ENCODE measurements at places on chromosomes 16 and 17.

- no peak for DNase-seq
Measured at GRCh38 chr17:81966343-81967243, 5.6 kb upstream of the NOTUM start.

GRCh38 chr17:2054512-2055291 lies at the start of gene HIC1:
Gene HIC1 (plus strand): TSS chr17:2055103. CDS start chr17:2056691, 1,588 bp downstream.
- peak; percentile 64 for DNase-seq

DNA sequence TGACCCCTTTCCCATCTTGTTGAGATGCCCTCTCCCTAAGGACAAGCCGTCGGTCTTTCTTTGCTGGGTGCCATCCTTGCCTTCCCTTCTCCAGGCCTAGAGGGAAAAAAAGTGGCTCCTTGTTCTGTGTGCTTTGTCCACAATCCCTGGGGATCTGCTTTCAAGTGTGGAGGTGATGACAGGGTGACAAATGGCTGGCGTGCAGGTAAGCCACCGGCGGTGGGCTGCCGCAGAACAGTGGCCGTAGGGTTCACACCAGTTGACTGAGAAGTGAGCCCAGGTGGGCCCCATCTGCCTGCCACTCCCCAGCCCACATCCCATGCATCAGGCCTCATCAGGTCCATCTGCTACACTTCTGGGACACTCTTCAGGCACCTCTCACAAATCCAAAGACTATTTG lies 11.4 kb upstream of the CALB2 start:
- no peak for DNase-seq

- peak; percentile 99 for DNase-seq
Measured at GRCh38 chr16:73172241-73172972, 124.5 kb upstream of the ZFHX3 start.

DNA sequence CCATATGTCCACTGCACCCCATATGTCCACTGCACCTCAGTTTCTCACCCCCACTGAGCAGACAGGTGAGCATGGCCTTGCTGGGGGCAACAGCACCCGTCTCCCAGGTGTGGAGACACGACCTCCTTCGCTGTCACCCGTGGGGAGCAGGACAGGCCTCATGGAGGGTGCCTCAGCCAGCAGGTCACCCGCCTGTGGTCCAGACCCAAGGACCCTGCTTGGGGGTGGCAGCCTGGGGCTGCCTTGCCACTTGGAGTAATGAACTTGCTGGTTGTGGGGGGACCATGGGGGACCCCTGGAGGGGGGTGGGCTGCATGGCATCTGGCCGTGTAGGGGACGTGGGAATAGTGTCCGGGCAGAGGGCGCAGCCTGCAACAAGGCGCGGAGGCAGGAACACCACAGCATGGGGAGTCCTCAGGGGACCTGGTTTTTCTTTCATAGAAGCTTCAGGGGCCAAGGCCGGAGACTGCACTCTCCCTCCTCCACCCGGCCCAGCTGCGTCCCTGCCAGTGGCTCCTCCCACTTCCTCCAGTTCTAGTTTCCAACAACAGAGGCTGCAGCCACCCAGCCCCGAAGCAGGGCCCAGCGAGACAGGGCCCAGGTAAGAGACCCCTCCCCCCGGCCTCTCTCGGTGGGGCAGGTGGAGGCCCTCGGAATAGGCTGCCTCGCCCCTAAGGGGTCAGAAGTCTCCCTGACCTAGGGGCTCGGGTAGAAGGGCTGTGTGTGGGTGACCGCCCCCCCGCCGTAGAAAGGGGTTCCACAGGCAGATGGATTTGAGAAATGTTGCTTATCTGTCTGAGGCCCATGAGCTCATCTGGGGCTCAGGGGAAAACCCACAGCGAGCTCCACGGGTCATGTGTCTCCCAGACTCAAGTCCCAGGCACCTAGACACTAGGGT lies at the start of gene NHLRC4:
NHLRC4 (plus strand) TSS at position 531 of the 898 bp plus-strand sequence. CDS start 1,043 bp downstream, outside the sequence.
- DNase-seq = peak; percentile 54

DNA sequence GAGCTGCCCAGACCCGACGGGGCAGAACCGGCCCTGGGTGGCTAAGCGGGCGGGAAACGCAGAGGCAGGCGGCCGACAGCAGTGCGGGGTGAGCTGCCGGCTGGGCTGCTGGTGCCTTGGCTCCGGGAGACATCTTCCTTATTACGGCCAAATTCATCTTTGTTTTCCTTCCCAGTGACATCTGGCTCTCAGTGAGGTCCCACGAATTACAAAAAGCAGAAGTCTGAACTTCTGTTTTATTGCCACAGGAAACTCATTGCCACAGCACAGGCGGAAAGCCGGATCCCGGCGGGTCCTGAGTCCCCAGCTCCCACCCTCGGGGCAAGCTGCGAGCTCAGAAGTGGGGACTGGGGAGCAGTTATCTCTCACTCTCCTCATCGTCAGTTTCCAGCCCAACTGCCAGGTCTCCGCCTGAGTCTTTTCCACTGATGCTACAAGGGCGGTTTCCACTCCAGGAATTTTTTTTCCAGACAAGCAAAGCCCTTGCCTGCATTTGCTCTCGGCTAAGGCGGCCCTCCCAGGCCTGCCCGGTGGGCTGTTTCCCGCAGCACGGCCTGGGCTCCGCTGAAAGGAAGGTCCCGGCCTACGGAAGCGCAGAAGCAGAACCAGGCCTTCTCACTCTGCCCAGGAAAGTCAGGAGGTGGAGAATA lies 40.3 kb downstream of the CBFA2T3 start:
- DNase-seq = no peak

GRCh38 chr17:32855620-32856019 lies 21.3 kb downstream of the MYO1D start:
- no peak for DNase-seq

DNA sequence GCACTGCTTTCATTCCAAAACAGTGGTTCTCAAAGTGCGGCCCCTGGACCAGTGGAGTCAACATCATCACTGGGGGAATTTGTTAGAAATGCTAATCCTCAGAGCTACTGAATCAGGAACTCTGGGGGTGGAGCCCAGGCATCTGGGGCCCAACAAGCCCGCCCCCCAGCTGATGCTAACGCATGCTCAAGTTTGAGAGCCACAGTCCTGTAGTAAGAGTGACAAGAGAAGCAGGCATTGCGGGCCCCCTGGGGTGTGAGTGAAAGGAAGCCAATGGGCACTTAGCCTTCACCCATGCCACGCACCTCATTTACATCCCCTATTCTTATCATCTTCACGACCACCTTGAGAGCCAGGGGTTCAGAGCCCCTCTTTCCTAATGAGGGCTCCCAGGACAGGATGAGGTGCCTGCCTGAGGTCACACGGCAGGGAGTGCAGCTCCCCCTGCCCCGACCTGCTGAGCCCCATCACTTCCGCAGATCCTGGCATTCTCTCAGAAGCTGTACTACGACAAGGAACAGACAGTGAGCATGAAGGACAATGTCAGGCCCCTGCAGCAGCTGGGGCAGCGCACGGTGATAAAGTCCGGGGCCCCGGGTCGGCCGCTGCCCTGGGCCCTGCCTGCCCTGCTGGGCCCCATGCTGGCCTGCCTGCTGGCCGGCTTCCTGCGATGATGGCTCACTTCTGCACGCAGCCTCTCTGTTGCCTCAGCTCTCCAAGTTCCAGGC lies 9.1 kb downstream of the CA4 start:
- DNase-seq = no peak

DNA sequence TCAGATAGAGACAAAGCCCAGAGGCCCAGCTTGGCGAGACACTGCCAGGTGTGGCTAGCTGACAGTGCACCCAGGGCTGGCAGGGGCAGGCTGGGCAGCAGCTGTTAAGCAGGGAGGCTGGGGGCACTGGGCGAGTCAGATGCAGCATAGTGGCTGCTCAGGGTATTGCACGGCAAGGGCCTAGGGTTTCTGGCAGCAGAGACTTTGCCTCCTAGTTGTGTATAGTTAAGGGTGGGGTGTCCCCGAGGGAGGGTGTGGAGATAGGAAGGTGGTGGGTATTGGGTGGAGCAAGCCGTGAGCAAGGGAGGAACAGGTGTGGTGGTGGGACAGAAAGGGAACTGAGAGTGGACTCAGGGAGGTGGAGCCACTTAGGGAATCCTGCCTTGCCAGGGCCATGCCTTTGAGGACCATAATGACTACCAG lies 66.0 kb downstream of the SMPD3 start:
- no peak for DNase-seq

- DNase-seq = peak; percentile 24
Measured at GRCh38 chr16:81556715-81557284, 112.2 kb downstream of the CMIP start.

GRCh38 chr17:10136258-10136981 lies 62.0 kb downstream of the GAS7 start:
- DNase-seq = no peak

DNA sequence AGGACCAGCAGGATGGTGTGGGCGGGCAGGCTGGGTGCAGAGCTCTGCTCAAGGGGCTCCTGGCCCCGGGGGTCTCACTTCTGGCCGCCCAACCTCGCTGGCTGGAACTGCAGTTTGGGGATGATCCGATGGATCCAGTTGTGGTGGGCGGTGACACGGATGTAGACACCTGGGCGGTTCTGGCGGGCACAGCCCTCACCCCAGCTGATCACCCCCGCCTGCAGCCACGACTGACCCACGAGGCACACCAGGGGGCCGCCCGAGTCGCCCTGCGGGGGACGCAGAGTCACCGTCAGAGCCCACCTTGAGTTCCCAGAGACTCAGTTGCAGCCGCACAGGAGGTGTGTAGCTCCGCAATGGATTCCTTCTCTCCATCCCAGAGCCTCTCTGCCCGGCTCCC lies 7.5 kb downstream of the PRSS27 start:
- no peak for DNase-seq

DNA sequence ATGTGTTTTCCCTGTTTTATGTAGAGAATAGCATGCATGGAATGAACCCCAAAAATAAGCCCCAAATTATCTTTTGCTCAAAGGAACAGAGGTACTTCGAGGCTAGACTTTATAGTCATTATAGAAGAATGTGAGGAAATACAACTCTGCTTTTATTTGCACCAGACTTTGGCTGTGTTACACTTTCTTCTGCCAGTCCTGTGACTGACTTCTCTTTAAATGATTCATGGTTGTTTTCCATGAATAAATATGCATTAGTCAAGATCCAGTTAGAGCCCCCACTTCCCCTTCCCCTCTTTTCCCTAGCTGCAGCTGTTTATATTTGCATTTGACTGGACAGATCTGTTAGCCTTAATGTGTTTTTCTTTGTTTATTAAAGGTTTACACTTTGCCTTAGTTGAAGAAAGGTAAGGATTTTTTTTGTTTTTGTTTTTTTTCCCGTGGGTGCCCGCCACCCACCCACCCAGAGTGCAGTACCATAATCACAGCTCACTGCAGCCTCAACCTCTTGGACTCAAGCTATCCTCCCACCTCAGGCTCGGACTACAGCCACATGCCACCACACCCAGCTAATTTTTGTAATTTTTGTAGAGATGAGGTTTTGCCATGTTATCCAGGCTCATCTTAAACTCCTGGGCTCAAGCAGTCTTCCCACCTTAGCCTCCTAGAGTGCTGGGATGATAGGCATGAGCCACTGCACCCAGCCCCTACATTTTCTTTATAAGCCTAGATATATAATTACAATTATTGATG lies 152.6 kb downstream of the CYB561 start:
- DNase-seq = peak; percentile 75

DNA sequence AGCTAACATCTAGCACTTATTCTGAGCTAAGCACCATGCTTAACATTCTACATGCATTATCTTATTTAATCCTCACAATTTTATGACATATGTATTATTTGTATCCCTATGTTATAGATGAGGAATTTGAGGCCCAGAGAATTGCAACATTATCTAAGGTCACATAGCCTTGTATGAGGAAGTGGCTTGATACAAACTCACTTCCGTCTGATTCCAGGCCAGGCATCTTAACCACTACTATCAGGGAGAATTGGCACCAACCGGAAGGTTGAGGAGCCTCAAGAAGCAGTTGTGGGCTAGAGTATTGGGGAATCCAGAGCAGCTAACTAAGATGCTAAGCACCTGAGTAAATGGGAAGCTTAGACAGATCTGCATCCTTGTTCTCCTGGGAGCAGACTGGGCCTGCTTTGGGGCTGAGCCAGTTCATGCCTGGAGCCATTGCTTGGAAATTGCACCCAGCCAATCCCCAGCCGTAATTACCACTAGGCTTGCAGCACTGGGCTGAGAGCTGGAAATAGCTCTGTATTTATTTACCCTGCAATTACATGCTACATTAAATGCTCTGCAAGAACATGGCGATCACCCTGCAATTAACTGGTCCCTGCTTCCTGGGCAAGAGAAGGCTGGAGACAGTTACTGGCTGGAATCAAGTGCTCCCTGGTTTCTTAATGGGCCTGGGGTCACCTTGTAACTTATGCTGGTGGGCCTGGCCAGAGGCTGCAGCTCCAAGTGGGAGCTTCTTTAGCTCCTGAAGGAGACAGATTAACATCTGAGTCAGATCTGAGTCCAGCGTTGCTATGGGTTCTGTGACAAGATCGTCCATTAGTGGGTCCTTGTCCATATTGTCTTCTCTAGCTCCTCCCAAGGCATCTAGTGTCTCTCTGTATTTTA lies 273.1 kb upstream of the CCL2 start:
- DNase-seq = no peak

GRCh38 chr16:2212362-2213324 lies 2.0 kb upstream of the BRICD5 start:
- no peak for DNase-seq

DNA sequence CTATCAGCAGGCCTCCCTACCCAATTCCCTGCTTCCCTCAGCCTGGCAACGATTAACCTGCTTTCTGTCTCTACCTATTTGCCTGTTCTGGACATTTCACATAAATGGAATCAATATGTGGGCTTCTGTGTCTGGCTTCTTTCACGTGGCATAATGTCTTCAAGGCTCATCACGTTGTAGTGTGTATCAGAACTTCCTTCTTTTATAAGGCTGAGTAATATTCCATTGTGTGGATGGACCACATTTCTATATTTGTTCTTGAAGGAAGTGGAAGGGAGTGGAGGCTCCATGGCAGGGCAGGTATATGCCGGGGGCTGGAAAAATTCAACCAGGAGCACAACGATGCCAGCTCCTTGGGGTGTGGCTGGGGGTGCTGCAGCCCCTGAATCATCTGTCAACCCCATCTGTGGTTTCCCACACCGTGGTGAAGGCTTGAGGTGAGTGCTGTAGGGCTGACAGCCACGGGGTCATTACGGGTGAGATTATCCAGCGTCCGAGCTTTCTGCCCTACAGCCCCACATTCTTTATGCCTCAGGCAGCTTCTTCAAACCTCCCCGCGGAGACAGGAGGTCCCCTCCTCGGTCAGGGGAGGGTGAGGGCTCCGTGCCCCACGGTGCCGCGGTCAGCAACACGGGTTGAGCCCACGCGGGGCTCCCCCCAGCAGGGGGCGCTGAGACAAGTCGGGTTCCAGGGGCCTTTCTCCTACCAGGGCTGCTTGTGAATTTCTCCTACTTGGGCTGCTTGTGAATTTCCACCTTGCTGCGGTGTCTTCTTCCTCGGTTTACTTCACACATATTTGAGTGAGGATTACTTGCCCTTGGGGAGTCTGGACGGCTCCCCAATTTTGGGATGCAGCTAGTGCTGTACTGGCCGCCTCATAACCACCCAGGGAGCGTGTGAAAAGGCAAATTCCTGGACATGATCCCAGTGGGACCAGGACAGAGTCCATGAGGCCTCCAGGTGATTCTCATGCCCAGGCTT lies 18.3 kb upstream of the WFIKKN2 start:
- DNase-seq = peak; percentile 24

DNA sequence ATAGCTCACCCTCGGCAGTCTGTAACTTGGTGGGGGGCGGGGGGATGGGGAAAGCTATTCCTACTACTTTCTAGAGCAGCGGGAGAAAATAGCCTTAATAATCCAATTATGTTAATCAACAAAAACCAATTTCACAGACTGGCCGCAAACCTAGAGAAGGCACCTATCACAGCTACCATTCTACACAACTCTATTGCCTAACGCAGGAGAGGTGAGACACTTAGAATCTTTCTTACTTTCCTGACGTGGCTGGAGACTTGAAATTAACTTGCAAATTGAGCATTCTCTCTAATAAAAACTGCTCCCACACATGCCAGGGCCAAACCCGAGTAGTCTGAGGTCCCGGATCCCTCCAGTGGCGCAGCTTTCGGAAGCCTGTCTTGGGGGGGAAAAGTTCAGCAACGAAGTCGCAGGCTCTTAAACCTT lies 794 bp downstream of the SMG6 start:
- DNase-seq = no peak
